Midbrain (tissue), 1 donor: ENCODE measurements at places on chromosomes 13 and 19.

DNA sequence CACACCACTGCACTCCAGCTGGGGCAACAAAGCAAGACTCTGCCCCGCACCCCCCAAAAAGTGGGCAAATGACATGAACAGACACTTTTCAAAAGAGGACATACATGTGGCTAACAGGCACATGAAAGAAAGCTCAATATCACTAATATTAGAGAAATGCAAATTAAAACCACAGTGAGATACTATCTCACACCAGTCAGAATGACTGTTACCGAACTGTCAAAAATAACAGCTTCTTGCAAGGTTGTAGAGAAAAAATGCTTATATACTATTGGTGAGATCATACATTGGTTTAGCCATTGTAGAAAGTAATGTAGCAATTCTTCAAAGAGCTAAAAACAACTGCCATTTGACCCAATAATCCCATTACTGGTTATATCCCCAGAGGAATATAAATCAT lies 99.5 kb upstream of the SPATA13 start:
- DNase-seq = no peak

- DNase-seq = no peak
These were observed 29.3 kb downstream of the WDFY2 start for GRCh38 chr13:51613535-51613934.

GRCh38 chr13:39433651-39434050 lies 169.3 kb downstream of the LHFPL6 start:
- DNase-seq = no peak

DNA sequence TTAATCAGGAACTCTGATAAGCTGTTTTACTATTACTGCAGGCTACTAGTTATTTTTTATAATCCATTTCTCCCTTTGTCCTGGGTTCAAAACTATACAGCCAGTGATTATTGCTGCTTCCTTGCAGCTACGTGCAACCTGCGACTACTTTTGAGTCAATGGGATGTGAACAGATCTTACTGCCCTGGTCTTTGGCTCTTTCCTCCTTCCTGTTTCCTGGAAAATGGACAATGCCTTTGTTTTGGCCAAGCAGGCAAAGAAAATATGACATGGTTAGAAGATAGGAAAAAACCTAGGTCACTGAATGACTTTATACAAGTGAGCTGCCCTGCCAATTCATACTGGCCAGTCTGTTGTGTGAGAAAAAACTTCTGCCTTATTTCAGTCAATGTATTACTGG lies 201.2 kb upstream of the KLF12 start:
- no peak for DNase-seq

DNA sequence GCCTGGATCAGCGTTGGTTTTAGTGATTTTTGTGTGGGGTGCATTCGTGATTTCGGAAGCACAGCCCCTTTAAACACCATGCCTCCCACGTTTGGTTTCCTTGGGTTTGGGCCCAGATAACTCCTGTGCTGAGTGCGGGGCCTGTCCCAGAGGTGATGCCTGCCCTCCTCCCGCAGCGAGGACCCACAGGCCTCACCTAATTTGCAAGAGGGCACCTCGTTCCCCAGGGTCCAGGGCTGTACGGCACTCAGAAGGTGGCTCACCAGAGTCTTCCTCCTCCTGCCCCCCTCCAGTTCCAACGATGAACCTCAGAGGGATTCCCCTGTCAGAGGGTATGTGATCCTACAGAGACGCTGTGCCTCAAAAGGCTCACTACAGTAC lies 54.3 kb upstream of the SOX1 start:
- no peak for DNase-seq
